Activated naive CD8-positive, alpha-beta T cell treated with anti-CD3 and anti-CD28 coated beads for 36 hours (primary cell): ENCODE measurements at places on chromosomes 5 and 9. TPM values are rescaled to one million over a fixed set of nuclear protein-coding genes. Genes with fewer than 3 reads are reported as not detected.

DNA sequence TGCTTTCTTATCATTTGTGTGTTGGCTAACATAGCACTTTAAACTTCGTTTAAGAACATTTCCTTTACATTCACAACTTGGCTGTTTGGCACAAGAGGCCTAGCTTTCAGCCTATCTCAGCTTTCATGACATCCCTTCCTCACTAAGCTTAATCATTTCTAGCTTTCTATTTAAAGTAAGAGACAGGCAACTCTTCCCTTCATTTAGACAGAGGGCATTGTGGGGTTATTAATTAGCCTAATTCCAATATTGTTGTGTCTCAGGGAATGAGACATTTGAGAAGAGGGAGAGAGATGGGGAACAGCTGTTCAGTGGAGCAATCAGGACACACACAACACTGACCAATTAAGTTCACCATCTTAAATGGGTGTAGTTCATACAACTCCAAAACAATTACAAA is 51.0 kb upstream of the OR2K2 start:
- H3K4me3 ChIP-seq = no peak overlapping the region
- no peak overlapping the region for H3K27ac ChIP-seq
- H3K4me1 ChIP-seq = no peaks in the 10 kb centered on the region
- peaks cover 33% of the 10 kb centered on the region for H3K36me3 ChIP-seq

DNA sequence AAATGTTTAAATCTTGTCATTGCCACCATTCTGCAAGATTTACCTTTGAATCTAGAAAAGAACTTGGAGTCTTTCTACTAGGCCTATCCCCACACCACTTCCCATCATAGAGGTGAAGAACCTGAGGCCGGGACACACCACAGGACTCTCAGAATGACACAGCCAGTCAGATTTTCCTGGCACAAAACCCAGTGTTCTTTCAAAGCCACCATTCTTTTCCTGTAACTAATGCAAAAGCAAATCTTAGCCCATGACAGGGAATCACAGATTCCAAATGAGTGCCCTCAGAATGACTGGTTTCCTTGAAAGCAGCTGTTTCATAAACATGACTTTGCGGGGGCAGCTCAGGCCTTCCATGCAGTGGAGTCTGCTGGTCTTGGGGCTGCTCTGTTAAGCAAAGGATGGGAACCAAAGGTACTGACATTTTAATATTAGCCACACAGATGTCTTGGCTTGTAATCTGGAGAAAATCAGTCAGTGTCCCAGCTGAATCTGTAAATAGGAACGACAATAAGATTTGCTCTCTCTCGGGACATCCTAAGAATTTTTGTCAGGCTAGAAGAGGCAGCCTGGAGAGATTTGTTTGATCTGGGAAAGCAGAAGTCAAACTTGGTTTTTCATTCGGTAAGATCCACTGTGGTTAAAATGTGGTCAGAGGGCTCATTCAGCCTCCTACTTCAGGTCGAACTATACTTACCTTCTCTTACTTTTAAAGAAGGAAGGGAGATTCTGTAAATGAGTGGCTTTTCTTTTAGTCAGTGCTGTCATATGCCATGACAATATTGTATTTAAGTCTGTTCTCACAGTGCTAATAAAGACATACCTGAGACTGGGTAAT is 115.1 kb downstream of the PALM2AKAP2 start:
- peaks cover 11% of the 10 kb centered on the region for H3K4me1 ChIP-seq
- H3K27me3 ChIP-seq = no peaks in the 10 kb centered on the region
- peak; percentile 26 for DNase-seq
- no peak overlapping the region for H3K4me3 ChIP-seq

DNA sequence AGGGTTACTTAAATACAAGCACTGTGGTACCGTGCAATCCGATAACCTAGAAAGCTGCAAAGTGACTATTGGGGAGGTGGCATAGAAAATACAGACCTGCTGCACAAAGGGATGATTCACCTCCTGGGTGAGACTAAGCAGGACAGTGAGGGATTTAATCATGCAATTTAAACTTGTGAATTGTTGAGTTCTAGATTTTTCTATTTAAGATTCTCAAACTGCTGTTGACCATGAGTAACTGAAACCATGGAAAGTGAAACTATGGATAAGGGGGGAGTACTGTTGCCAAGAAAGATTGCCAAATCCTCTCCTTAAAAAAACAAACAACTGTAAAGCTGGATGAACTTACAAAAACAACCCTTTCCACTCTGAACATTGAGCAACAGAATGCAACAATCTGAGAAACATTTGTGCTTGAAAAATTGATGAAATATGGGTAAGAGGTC is 61.5 kb upstream of the NUDT12 start:
- H3K27me3 ChIP-seq = peaks cover 3% of the 10 kb centered on the region
- H3K4me1 ChIP-seq = no peaks in the 10 kb centered on the region
- no peak overlapping the region for H3K4me3 ChIP-seq

Gene DMRT3
- total RNA-seq = not detected

Gene SMIM33
- total RNA-seq = 0.16 TPM

- DNase-seq = no peak
- H3K27ac ChIP-seq = no peak overlapping the region
- no peaks in the 10 kb centered on the region for H3K4me1 ChIP-seq
- no peaks in the 10 kb centered on the region for H3K27me3 ChIP-seq
These were observed 163.5 kb upstream of the POU5F2 start for GRCh38 chr5:93904917-93905316.
